ENCODE measurements at places on chromosomes 7 and 10. TPM values are rescaled to one million over a fixed set of nuclear protein-coding genes. Genes with fewer than 3 reads are reported as not detected.
A peak's percentile ranks its signal among the peaks of the same experiment; 100 is the strongest.

Gene NKX2-3
- total RNA-seq, result not detected

Gene CFAP69
- total RNA-seq, result 0.34 TPM

GRCh38 chr10:71395621-71396020 lies 1.1 kb upstream of the CDH23 start:
- no peak for DNase-seq
- no peak overlapping the region for H3K27ac ChIP-seq
- H3K4me3 ChIP-seq, result no peak overlapping the region

DNA sequence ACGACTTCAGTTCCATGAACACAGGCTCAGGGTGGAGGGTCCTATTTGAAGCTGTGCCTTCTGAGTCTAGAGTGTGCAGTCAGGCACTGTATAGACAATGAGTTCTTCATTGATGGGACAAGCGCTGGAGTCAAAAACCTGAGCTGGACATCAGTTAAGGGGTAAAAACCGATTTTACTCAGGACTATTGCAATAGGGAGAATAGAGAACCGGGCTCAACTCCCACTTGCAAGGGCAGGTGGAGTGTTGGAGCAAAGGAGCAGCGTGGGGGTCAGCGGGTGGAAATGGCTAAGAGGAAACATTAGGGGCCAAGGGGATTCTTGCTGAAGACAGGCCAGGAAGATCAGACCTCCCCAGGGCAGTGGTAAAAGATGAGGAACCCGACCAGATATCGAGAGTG lies 28.5 kb downstream of the PRLHR start:
- peaks cover 2% of the 10 kb centered on the region for H3K27me3 ChIP-seq
- no peak for DNase-seq
- no peak overlapping the region for H3K4me3 ChIP-seq
- H3K36me3 ChIP-seq, result no peaks in the 10 kb centered on the region

GRCh38 chr10:86264481-86265231 lies 101.9 kb downstream of the GRID1 start:
- no peaks in the 10 kb centered on the region for H3K4me1 ChIP-seq
- no peak overlapping the region for H3K4me3 ChIP-seq
- no peak for DNase-seq
- peaks cover 11% of the 10 kb centered on the region for H3K27me3 ChIP-seq

- no peak overlapping the region for H3K4me3 ChIP-seq
- no peak for DNase-seq
- peaks cover 54% of the 10 kb centered on the region for H3K36me3 ChIP-seq
- H3K27me3 ChIP-seq, result no peaks in the 10 kb centered on the region
Measured at GRCh38 chr10:79287973-79288723, 59.1 kb upstream of the PPIF start.

Gene NDUFB2
- total RNA-seq, result 178 TPM

- no peaks in the 10 kb centered on the region for H3K27me3 ChIP-seq
- H3K4me1 ChIP-seq, result no peaks in the 10 kb centered on the region
- no peaks in the 10 kb centered on the region for H3K36me3 ChIP-seq
Measured at GRCh38 chr10:78413076-78414055, 379.7 kb downstream of the RPS24 start.

GRCh38 chr7:154844499-154844898 lies 158.4 kb downstream of the PAXIP1 start:
- no peak overlapping the region for H3K4me3 ChIP-seq
- no peak overlapping the region for H3K27ac ChIP-seq
- no peaks in the 10 kb centered on the region for H3K36me3 ChIP-seq
- no peaks in the 10 kb centered on the region for H3K4me1 ChIP-seq

Gene AFAP1L2
- 3.5 TPM for total RNA-seq

GRCh38 chr10:11887381-11888227 lies 64.4 kb downstream of the PROSER2 start:
- H3K36me3 ChIP-seq, result no peaks in the 10 kb centered on the region
- no peak overlapping the region for H3K4me3 ChIP-seq
- H3K27ac ChIP-seq, result no peak overlapping the region

- peak overlapping the region; percentile 83 for H3K27ac ChIP-seq
- peaks cover 5% of the 10 kb centered on the region for H3K36me3 ChIP-seq
- peaks cover 32% of the 10 kb centered on the region for H3K4me1 ChIP-seq
- H3K4me3 ChIP-seq, result no peak overlapping the region
- H3K27me3 ChIP-seq, result no peaks in the 10 kb centered on the region
Measured at GRCh38 chr7:139699640-139700504, 77.9 kb downstream of the HIPK2 start.

Gene CAV1
- total RNA-seq, result 0.57 TPM

- no peak overlapping the region for H3K4me3 ChIP-seq
- no peaks in the 10 kb centered on the region for H3K4me1 ChIP-seq
- DNase-seq, result no peak
- no peak overlapping the region for H3K27ac ChIP-seq
- H3K27me3 ChIP-seq, result peaks cover 9% of the 10 kb centered on the region
Measured at GRCh38 chr7:128886391-128887168, 23.9 kb downstream of the ATP6V1F start.

GRCh38 chr10:77428691-77429395 lies 208.8 kb downstream of the KCNMA1 start:
- no peaks in the 10 kb centered on the region for H3K36me3 ChIP-seq
- DNase-seq, result no peak
- no peaks in the 10 kb centered on the region for H3K4me1 ChIP-seq
- H3K27me3 ChIP-seq, result no peaks in the 10 kb centered on the region
- H3K27ac ChIP-seq, result no peak overlapping the region

DNA sequence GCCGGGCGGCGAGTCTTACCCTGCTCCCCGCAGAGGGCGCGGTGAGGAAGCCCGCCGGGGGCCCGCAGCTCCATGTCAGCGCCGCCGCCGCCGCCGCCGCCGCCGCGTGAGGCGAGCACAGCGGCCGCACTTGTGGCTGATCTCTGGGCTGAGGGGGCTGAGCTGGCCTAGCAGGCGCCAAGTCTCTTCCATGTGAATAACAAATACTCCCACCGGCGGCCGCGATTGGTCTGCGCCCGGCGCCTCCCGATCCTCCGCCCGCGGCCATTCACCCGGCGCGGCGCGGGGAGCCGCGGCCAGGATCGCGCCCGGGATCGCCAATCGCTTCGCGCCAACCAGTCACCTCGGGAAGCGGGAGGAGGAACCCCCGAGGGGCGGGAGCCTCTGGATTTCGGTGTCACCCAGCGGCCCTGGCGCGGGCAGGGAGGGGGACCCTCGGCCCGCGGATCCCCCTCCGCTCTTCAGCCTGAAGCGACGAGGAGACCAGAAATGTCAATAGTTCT lies at the start of gene GRM8:
TSS of gene GRM8 (minus strand) at position 164 of the 503 bp plus-strand sequence.
- H3K4me1 ChIP-seq, result peaks cover 9% of the 10 kb centered on the region
- peak within 1 kb of the TSS; percentile 80 for H3K4me3 ChIP-seq
- no peak for DNase-seq
- peaks cover 73% of the 10 kb centered on the region for H3K27me3 ChIP-seq

Gene ITGA8
- total RNA-seq, result not detected

Gene SH2D4B
- not detected for total RNA-seq

DNA sequence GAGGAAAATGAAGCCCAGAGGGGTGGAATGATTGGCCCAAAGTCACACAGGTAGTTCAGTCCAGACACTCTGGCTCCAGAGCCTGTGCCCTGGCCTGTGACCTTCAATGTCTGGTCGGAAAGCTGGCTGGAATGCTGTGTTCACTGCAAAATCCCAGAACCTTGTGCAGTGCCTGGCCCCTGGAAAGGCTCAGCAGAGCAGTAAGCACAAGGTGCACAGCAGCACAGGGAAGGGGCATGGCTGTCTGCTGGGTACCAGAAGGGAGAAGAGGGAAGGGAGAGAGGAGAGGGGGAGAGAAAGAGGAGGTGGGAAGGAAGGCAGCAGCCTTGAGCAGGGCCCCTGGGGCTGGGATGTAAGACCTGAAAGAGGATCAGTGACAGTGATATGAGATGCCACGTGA lies 28.4 kb upstream of the C10orf71 start:
- H3K27me3 ChIP-seq, result peaks cover 13% of the 10 kb centered on the region
- no peaks in the 10 kb centered on the region for H3K36me3 ChIP-seq
- no peak overlapping the region for H3K27ac ChIP-seq
- no peak overlapping the region for H3K4me3 ChIP-seq

Gene BAMBI
- total RNA-seq, result 0.16 TPM

Gene GPR26
- not detected for total RNA-seq

Gene PRKRIP1
- total RNA-seq, result 30.0 TPM

GRCh38 chr10:14389981-14390590 lies 59.4 kb upstream of the FRMD4A start:
- peak; percentile 14 for DNase-seq
- H3K36me3 ChIP-seq, result no peaks in the 10 kb centered on the region
- peaks cover 41% of the 10 kb centered on the region for H3K27me3 ChIP-seq
- H3K27ac ChIP-seq, result no peak overlapping the region
- no peak overlapping the region for H3K4me3 ChIP-seq
- H3K4me1 ChIP-seq, result peaks cover 24% of the 10 kb centered on the region

GRCh38 chr10:97376413-97376812 lies 24.7 kb downstream of the RRP12 start:
- no peak for DNase-seq
- no peak overlapping the region for H3K4me3 ChIP-seq
- H3K36me3 ChIP-seq, result peaks cover 54% of the 10 kb centered on the region

GRCh38 chr7:55185321-55185802 lies 166.5 kb downstream of the EGFR start:
- H3K27ac ChIP-seq, result no peak overlapping the region
- no peak for DNase-seq
- no peaks in the 10 kb centered on the region for H3K4me1 ChIP-seq
- H3K27me3 ChIP-seq, result peaks cover 4% of the 10 kb centered on the region
- H3K4me3 ChIP-seq, result no peak overlapping the region
- no peaks in the 10 kb centered on the region for H3K36me3 ChIP-seq

Gene FXYD4
- not detected for total RNA-seq

DNA sequence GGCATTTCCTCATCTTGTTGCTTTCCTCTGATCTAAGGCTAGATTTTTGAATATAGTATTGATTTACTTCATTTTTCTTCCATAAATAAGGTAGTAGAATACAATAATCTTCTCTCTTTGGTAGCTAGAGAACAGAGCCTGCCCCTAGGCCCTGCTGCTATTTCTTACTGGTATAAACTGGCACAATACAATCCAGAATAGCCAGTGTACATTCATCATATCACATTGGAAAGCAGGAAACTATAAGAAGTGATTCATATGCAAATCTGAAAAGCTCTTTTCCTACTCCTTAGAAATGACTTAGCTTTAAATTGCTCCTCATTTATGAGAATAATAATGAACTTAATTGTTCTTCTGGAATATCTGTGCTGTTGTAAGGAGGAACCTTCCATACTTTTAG lies 100.2 kb downstream of the KCND2 start:
- no peaks in the 10 kb centered on the region for H3K4me1 ChIP-seq
- no peaks in the 10 kb centered on the region for H3K27me3 ChIP-seq
- H3K4me3 ChIP-seq, result no peak overlapping the region
- DNase-seq, result no peak
- H3K27ac ChIP-seq, result no peak overlapping the region

DNA sequence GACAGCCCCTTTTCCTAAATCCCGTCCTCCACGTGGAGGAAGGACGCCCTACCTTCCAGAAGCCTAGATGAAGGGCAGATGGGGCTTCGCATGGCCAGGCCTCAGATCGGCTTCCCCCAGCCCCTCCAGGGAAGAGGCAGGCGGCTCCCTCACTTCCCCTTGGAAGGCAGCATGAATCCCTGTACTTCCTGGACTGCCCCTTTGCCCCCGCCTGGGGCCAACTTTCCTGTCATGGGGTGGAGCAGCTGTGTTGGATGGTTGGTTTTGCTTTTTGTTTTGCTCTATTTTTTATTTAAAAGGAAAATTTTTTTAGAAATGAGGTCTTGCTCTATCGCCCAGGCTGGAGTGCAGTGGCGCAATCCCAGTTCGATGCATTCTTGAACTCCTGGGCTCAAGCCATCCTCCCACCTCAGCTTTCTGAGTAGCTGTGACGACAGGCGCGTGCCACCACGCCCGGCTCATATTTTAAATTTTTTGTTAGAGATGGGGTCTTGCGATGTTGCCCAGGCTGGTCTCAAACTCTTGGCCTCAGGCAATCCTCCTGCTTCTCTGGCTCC lies 27.2 kb downstream of the GTF2IRD1 start:
- no peak for DNase-seq
- no peaks in the 10 kb centered on the region for H3K36me3 ChIP-seq
- no peak overlapping the region for H3K4me3 ChIP-seq
- no peak overlapping the region for H3K27ac ChIP-seq
- no peaks in the 10 kb centered on the region for H3K4me1 ChIP-seq

- no peaks in the 10 kb centered on the region for H3K4me1 ChIP-seq
- H3K27me3 ChIP-seq, result no peaks in the 10 kb centered on the region
- no peaks in the 10 kb centered on the region for H3K36me3 ChIP-seq
- DNase-seq, result no peak
- no peak overlapping the region for H3K4me3 ChIP-seq
Measured at GRCh38 chr10:71276873-71277272, 42.2 kb upstream of the SLC29A3 start.

DNA sequence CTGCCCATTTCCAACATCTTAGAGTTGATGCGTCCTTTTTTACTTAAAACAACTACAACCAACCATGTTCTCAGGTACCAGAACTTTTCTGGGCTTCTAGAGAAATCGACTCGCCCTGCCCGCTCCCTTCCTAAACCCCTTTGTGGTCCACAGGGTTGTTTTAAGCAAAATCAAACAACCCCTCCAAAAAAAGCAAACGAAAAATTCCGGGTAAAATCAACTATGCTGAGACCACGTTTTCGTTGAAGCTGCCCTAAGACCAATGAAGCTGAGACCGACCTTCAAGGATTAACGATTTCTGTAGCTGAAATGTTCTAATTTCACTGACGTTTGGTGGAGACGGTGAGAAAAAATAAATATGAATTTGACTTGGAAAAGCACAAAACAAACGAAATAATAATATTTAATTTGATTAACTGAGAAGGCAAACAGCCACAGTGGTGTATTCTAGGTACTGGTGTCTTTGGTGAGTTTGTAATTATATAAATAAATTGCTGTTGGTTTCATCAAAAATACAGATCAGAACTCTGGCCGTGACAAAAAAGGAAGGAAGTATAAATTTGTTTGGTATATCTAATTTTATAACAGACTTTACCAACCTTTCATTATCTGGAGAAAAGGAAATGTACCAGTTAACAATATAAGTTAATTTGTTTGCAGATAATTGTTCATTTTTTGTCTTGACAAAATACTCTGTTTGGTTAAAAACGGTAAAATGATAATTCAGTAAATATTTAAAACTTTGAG lies 4.7 kb upstream of the IGF2BP3 start:
- peak overlapping the region; percentile 65 for H3K27ac ChIP-seq
- peaks cover 33% of the 10 kb centered on the region for H3K4me1 ChIP-seq
- no peak for DNase-seq

Gene TMEM26
- not detected for total RNA-seq

- H3K4me3 ChIP-seq, result no peak overlapping the region
- H3K27me3 ChIP-seq, result no peaks in the 10 kb centered on the region
- H3K4me1 ChIP-seq, result no peaks in the 10 kb centered on the region
- H3K36me3 ChIP-seq, result no peaks in the 10 kb centered on the region
Measured at GRCh38 chr10:77446700-77447099, 190.9 kb downstream of the KCNMA1 start.

- H3K27me3 ChIP-seq, result peaks cover 16% of the 10 kb centered on the region
- no peak overlapping the region for H3K27ac ChIP-seq
- no peaks in the 10 kb centered on the region for H3K36me3 ChIP-seq
- no peak overlapping the region for H3K4me3 ChIP-seq
- no peaks in the 10 kb centered on the region for H3K4me1 ChIP-seq
- no peak for DNase-seq
Measured at GRCh38 chr10:96502561-96503282, 11.0 kb downstream of the TLL2 start.

Gene MGAM2
- not detected for total RNA-seq

Gene PDE1C
- not detected for total RNA-seq

Data from activated T-helper 2 cell treated with anti-CD3 and anti-CD28 coated beads, Interferon-gamma antibody, Interleukin-2, Interleukin-4, amounts not matched to agents 10 μg/mL and 5 μg/mL and 100 μg/mL, durations not matched to agents 14 hours and 24 hours and 36 hours (primary cell).